ENCODE measurements at places on chromosomes 11 and 22.

- DNase-seq: peak; percentile 39
These were observed 53.1 kb downstream of the SLC22A12 start for GRCh38 chr11:64643920-64644646.

GRCh38 chr11:33773987-33774735 lies at the start of gene FBXO3:
FBXO3 (minus strand) TSS chr11:33774520; CDS start chr11:33774497, 23 bp downstream.
- peak; percentile 88 for DNase-seq

GRCh38 chr11:13108416-13108815 lies 99.3 kb downstream of the RASSF10 start:
- no peak for DNase-seq

GRCh38 chr11:96074551-96075310 lies 150.8 kb upstream of the MTMR2 start:
- DNase-seq: no peak

- DNase-seq: peak; percentile 58
These were observed 77.2 kb downstream of the TMPRSS5 start for GRCh38 chr11:113628912-113629311.

- no peak for DNase-seq
These were observed 51.4 kb downstream of the CDON start for GRCh38 chr11:126011265-126011664.

DNA sequence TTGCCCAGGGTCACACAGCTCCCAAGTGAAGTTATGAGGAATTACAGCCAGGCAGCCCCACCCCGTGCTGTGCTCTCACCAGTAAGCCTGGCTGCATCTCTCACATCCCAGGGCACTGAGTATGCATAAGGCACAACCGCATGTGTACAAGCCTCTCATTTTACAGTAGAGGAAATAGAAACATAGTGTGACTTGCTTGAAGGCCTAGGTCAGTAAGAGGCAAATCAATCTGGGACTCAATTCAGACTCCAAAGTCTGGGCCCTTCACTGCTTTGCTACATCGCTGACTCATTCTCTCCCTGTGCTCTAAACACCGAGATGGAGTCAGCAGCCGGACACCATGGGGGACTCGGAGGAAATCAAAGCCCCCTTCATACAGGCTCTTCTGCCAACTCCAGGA lies 7.9 kb downstream of the ABTB2 start:
- no peak for DNase-seq

DNA sequence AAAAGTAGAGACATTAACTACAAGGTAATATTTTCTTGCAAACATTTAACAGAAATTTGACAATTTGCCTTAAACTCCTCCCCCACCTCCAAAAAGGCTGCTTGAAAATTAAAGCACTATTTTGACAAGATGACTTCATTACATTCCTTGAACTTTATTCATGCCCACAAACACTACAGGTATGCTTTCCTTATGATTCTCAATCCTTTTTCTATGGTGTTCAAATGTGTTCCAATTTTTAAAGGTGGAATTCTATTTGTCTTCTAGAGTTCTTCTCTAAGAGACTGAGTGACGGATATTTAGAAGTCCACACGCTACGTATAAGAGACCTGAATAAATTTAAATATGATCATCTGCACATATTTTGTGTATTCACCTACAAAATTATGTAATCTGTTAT lies 69.4 kb downstream of the MRTFA start:
- no peak for DNase-seq

DNA sequence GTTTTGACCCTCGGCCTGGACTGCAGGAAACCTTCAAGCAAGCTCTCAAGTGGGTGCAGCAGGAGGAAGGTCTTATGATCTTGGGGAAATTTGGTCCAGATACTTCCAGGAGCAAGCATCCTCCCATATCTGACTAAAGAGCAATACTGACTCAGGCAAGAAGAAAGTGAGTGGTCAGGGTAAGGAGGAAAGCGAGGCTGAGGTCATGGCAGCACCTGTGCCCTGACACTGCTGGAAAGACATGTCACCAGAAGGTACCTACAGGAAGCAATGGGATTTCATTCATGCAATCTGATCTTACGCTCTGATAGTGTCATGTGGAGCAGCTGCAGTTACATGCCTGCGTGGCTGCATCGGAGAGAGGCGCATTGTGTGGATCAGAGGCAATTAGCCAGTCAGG lies 6.5 kb upstream of the TOP3B start:
- DNase-seq: no peak

- no peak for DNase-seq
These were observed 67.6 kb downstream of the KIF18A start for GRCh38 chr11:28040384-28040783.

DNA sequence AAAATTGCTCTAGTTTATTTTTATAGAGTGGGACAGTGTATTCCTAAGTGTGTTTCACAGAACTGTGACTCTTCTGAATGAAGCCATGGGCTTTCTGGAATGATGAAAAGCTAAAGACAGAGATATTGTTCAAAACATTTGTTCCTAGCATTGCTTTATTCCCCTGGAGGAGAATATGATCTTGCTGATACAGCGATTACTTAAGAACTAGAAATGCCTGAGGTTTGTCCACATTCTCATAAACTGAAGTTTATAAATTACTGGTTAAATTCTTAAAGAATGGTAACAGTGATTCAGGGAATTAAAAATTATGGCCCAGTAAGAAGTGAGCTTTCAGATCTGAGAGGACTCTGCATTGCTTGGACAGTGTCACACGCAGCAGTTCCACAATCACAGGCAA lies 690.3 kb downstream of the FAM181B start:
- DNase-seq: no peak

DNA sequence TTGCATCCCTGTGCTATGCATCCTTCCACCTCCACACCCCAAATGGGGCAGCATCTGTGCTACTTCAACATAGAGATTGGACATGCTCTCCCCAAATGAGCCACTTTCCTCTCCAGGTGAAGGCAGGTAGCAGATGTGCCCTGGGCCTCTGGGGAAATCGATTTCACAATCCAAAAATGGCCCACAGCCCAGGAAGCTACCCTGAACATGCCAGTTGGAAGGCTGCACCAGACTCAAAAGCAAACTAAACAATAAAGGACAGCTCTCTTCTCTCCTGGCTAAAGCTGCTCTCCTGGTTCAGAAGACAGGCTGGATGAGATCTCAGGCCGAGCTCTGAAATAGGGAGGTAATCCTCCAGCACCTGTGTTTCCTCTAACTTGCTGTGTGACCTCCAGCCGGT lies 19.7 kb downstream of the ISX start:
- peak; percentile 19 for DNase-seq

- DNase-seq: no peak
These were observed 20.2 kb downstream of the RPS6KA4 start for GRCh38 chr11:64379160-64379559.

- DNase-seq: no peak
These were observed 484.9 kb downstream of the MIAT start for GRCh38 chr22:27142286-27142685.

GRCh38 chr11:114392735-114393667 lies 7.3 kb downstream of the C11orf71 start:
- no peak for DNase-seq

- DNase-seq: no peak
These were observed 56.0 kb downstream of the CTTN start for GRCh38 chr11:70454197-70454767.

- peak; percentile 28 for DNase-seq
These were observed 682.6 kb downstream of the KCNA4 start for GRCh38 chr11:29333993-29334775.

GRCh38 chr22:26606611-26607010 lies 11.2 kb downstream of the CRYBB1 start:
- DNase-seq: no peak

DNA sequence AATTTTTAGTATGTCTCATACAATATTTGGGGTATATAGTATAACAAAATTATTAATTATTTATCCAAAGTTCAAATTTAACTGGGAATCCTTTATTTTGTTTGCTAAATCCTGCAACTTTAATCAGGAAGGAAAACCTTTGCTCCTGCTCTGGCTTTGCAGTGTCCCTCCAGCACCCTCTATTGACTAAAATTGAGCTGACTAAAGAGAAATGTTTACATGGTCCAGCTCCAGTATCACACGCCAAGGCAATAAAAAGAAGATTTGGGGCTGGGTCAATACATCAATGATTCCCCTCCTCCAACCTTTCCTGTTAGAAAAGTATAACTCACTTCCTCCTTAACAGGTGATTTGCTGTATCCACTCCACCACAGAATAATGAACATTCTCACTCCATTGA lies 153.0 kb upstream of the LRRC4C start:
- no peak for DNase-seq

DNA sequence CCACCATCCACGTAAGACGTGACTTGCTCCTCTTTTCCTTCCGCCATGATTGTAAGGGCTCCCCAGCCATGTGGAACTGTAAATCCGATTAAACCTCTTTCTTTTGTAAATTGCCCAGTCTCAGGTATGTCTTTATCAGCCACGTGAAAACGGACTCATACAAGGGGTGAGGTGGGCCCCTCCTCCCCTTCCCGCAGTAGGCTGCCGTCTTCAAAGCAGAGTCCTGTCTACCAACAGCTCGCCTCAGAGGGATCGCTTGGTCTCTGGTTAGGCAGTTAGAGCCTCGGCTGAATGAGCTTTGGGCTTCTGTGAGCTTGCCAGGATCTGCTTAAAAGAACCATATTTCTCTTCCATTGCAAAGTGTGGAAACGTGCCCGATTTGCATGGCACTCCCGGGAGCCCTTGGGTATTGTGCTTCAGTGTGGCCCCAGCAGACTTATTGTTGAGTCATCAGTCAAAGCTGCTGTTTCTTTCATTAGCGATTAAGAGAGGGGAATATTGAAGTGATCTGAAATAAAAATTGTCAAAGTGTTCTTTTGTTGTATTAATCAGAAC lies 338.3 kb downstream of the TBC1D22A start:
- DNase-seq: no peak

DNA sequence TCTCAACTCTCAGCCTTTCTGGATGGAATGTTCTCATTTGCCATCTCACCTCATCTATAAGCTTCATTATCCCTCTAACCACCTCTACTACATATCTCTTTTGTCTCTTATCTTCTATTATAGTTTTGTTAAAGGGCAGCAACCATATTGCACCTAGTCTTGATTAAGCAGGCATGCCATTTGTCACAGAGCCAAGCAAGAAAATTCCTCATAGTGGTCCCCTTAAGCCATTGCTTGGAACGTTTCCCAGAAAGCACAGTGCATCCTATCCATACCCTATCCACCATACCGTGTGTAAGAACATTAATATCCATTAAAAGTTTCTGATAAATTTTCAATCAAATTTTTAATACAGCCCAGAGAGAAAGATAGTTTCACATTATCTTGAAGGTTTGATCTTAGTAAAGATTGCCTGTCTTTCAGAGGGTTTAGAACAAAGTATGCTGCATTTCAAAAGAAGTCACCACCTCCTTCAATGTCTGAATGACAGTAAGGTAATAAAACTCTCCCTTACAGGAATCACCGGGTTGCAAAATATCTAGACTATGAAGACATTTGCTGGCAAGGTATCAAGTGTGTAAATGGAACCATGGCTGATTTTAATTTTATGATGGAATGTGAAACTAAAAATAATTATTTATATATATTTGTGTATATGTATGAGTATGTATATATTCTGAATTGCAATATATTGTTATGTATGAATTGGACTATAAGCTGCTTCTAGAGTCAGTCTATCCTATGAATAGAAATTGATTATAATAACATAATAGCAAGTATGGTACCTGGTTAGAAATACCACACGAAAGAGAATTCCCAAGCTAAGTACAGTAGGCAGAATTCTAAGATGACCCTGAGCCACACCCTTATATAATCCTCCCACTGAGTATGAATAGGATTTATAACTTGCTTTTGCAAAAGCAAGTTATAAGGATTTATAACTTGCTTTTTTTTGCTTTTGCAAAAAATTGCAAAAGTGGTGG lies 1296.3 kb downstream of the LRRC4C start:
- peak; percentile 37 for DNase-seq

DNA sequence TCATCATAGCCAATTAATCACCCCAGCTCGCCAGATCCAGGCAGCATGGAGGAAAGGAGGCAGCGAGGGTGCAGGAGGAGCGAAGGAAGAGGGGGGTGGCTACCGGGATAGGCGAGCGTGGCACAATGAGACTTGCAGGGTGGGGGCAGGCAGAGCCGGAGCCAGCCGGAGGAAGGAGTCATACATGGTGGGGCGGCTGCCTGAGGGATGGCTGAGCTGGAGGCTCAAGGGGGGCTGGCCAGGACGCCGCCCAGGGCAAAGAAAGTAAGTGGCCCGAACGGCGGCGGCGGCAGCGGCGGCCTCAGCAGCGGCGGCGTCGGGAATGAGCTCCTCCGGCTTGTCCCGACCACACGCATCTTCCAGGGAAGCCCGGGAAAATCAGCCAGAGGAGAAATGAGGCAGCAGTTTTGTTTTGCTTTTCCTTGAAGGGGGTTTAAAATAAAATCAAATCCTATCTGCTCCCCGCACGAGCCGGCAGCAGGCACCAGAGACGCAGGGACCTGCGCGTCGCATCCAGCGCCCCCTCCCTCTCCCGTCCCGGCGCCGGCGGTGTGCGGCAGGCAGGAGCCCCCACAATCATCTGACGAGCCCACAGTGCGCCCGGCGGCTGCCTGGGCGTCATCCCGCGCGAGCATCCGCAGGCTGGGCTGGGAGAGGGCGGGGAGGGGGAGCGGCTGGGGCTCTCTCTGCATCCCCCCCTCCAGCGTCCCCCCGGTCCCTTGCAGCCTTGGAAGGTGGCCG lies 263.6 kb downstream of the CTTN start:
- DNase-seq: no peak

DNA sequence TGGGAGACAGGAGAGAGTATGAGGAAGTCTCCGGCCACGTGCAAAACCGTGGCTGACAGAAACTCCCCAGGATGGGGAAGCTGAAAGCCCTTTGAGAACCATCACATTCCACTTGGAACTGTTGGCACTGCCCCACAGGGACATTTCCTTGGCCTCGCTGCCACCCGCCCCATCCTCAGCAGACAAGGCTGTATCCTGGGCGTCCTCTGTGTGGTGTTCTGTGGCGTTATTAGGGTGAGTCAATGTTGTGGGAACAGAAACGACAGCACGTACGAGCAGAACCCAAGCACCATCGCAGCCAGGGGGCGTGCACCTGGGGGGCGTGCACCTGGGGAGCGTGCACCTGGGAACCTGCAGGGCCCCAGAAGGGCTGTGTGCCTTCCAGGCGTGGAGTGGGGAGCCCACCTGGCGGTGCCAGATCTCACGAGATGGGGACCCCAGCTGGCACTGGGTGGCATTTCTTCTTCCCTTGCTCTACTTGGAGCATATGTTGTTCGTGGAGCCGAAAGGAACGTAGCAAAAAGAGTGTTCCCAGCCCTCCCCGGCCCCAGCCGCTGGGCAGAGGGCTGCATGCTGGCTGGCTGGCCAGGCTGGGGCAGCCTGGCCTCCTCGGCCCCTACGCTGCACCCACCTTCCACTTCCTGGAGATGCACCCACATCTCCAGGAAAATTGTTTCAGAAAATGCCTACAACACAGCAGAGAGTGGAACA lies 35.4 kb downstream of the NFAM1 start:
- no peak for DNase-seq

GRCh38 chr11:1062075-1062820 lies 12.4 kb upstream of the MUC2 start:
- no peak for DNase-seq

- no peak for DNase-seq
These were observed 63.1 kb upstream of the CCDC90B start for GRCh38 chr11:83349296-83349695.

DNA sequence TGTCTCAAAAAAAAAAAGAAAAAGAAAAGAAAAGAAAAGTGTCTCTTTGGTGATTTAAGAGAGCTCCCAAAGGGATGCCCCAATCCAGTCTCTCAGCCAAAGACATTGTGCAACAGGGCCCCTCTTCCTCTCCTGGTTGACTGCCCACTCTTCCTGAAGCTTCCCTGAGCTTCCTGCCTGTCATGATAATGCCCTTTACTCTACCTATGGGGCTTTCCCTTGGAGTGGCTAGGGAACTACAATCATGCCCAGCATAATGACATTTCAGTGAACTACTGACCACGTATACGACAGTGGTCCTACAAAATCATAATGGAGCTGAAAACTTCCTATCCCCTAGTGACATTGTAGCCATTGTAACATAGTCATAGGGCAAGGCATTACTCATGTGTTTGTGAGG lies 118.0 kb downstream of the RASSF10 start:
- DNase-seq: no peak
